Natural killer cell treated with Interleukin-12 subunit alpha and Interleukin-12 subunit beta and Interleukin-15 and Interleukin-18, amount 100 ng/mL, for 72 hours (primary cell): ENCODE measurements at places on chromosomes 7 and 10. TPM values are rescaled to one million over a fixed set of nuclear protein-coding genes. Genes with fewer than 3 reads are reported as not detected.
A peak's percentile ranks its signal among the peaks of the same experiment; 100 is the strongest.

- no peak for DNase-seq
Observed at GRCh38 chr7:108156897-108157605, 26.9 kb upstream of the LAMB4 start.

NKX1-2 gene
- not detected for total RNA-seq

DNA sequence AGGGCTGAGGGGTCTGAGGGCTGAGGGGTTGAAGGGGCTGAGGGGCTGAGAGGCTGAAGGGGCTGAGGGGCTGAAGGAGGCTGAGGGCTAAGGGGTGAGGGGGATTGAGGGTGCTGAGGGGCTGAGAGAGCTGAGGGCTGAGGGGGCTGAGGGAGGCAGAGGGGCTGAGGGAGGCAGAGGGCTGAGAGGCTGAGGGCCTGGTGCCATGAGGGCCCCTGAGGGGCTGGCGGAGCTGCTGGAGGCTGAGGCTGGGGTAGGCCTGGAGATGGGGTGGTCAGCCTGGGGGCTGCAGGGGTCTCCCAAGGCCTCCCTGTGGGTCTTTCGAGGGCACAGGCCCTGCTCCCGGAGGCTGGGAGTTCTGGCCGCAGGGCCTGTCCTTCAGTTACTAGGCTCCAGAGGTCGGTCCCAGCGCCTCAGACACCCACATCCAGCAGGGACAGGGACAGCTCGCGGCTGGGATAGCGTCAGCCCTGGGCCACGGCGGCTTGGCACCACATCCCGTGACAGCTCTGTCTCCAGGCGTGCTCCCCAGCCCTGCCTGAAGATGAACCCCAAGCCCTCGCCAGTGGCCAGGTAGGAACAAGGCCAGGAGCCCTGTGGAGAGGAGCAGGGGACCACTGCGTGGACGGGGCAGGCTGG, 16.9 kb downstream of the MYO1G start:
- DNase-seq = no peak

TFPI2 gene
- not detected for total RNA-seq

- DNase-seq = no peak
Observed at GRCh38 chr7:84536271-84536870, 341.8 kb upstream of the SEMA3A start.

GRCh38 chr7:29161231-29161630, 14.9 kb upstream of the CPVL start:
- DNase-seq = no peak

GRCh38 chr10:77799352-77799751, 127.2 kb downstream of the DLG5 start:
- no peak for DNase-seq

DNA sequence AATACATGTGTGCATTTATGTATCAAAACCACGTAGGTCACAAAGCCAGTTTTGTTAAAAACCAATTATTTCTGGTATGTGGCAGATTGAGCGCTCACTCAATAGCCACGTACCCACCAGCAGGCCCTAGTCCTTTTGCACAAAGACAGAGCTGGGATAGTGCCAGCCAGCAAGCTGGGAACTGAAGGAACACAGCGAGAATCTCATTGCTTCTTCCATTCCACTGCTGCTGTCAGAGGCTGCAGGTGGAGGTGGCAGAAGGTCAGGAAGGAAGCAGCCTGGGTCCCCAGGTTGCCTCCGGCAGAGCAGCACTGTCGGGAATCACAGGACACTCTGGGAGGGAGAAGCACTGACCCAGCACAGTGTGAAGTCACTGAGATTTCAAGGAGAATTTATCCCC, 385.5 kb upstream of the PFKP start:
- no peak for DNase-seq

GRCh38 chr7:1368682-1369571, 90.3 kb downstream of the MICALL2 start:
- DNase-seq = no peak

DNA sequence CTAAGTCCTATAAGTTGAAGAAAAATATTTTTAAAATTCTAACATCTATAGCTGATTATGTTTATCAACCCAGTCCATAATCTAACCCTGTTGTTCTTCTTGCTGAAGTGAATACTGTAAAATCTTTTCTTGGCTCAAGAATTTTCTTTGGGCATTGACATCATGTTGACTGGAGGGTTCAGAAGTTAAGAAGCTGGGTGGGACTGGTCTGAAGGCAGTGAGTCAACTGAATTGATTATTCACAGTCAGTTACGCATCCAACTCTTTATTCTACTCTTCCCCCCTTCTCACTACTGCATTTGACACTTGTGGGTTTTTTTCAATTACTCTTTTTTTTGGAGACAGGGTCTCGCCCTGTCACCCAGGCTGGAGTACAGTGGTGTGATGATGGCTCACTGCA, 31.0 kb downstream of the DENND2A start:
- no peak for DNase-seq

EIF3B gene
- 348 TPM for total RNA-seq

WEE2 gene
- total RNA-seq = not detected

GRCh38 chr10:70932392-70933196, 44.2 kb upstream of the PCBD1 start:
- DNase-seq = no peak

NUP42 gene
- total RNA-seq = 86.2 TPM

PNLIP gene
- not detected for total RNA-seq

GRCh38 chr10:79250259-79250658, 97.0 kb upstream of the PPIF start:
- no peak for DNase-seq

DNA sequence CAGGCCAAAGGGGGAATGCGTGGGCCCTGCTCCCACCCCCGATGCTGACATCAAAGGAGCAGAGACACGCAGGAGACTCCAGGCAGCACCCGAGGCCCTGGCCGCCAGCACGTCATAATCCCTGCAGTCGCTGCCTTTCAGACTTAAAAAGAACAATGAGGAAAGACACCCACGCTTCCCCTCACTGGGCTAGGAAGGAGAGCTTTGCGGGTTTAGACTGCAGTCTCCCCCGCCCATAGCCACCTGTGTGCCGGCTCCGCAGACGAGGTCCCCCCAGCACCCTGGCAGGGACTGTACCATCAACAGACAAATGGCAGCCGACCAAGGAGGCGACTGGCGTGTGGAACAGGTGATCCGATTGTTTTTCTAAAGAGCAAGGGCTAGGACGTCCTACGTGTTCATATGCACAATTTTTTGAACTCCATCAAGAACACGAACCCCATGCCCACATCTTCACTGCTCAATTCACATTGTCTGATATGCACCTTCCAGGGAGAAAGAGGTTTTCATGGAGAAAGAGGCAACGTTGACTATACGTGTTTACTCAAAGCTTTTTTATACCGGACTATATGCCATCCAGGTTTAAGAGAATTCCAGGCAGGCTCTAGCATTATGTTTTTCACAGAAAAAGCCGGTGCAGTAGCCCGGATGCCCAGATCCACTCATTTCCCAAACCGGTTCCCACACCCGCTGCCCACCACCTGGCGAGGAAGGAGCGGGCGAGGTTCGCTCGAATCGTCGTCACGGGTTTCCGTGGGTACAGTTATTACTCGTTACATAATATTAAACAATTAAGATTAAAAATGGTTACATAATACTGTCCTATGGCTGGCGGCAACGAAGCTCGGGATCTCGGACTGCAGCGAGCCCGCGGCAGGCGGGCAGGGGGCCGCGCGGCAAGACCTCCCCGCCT, 1.1 kb downstream of the GRB10 start:
- DNase-seq = no peak

- no peak for DNase-seq
Observed at GRCh38 chr10:92997620-92998019, 63.0 kb upstream of the CYP26C1 start.

- DNase-seq = no peak
Observed at GRCh38 chr7:15687546-15688278, 1.2 kb upstream of the MEOX2 start.

DNA sequence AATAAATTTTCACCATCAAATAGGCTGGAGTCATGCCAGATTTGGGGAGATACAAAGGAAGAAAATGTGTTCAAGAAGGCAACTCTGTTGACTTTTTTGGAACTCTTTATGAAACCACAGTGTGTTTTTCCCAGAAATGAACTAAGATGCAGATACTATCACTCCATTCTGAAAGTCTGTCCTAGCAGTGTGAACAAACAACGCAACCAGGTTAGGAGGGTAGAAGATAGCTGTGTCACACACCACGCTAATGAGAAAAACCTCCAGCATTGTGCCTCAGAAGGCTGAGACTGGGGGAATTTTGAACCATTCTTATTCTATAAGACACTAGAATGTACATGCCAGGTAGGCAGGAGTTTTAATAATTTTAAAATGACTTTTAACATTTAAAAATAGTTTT, 15.9 kb upstream of the ATP6V0A4 start:
- DNase-seq = no peak

CHAT gene
- total RNA-seq = not detected

DNA sequence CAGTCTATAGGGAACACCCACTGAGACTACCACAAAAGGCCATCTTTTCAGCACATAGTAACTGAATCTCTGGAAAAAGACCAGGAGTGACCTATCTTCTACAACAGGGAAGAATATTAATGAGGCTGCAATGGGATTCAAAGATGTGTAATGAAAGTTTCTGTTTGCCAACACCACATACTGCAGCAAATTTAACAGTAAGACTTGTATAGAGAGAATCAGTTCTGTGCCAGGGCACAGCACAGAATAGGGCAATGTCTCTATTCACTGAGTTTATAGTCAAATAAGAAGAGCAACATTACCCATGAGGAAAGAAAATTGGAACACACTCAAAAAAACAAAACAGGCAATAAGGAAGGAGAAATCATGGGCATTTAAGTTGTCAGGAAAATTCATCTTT, 91.4 kb upstream of the PTN start:
- DNase-seq = no peak

NSUN5 gene
- 49.7 TPM for total RNA-seq

DNA sequence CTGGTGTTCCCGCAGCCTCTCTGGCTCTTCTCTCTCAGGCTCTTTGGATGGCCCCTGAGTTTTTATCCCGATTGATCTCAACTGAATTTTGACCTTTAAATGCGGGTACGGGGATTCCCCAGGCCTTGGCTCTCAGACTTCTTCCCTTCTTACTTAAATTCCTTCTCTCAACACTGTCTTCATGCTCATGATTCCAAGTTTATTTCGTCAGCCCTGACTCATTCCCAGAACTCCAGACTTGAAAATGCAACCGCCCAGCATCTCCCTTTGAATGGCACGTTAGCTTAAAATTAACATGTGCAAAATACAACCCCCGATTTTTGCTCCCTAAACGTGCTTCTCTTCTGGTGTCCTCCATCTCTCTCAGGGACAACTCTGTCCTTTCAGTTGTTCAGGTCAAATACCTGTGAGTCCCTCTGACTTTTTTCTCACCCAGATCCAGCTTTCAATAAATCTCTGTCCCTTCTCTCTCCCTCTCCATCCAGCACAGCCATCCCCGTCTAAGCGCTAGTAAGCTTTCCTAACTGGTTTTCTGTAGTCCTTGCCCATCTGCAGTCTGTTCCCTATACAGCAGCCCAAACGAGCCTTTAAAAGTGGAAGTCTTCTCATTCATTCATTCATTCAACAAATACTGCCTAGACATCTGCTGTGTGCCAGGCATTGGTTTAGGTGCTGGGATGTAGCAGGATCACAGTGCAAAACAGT, 7.1 kb downstream of the HECW1 start:
- DNase-seq = no peak

TDRD1 gene
- total RNA-seq = not detected

IFIT1B gene
- not detected for total RNA-seq

MOGAT3 gene
- not detected for total RNA-seq

DNA sequence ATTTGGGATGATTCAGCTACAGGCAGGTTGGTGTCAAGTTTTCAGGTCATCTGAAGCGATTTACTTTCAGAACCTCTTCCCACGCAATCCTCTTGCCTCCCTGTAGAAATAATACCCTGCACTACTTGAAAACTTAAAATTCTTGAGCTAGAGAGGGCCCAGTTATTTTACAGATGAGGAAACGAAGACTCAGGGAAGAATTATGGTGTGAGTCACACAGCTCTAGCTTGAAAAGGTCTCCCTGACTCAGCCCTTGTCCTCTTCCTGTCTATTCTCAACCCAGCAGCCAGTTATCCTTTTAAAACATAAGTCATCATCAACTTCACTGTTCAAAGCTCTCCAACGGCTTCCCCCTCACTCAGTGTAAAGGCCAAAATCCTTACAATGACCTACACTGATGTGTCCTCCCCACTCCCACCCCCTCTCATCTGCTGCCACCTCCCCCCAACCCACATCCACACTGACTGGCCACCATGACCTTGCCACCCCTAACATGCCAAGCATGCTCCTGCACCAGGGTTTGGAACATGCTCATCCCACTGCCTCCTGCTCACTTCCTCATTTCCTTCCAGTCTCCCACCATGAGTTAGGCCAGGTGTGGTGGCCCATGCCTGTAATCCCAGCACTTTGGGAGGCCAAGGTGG, 3.4 kb downstream of the DNMBP start:
- DNase-seq = no peak

- DNase-seq = no peak
Observed at GRCh38 chr7:4663239-4664018, 18.7 kb upstream of the FOXK1 start.

TAS2R3 gene
- 3.3 TPM for total RNA-seq

GRCh38 chr10:49081547-49082275, 33.6 kb downstream of the VSTM4 start:
- no peak for DNase-seq

GRCh38 chr7:151423936-151424335, 14.1 kb upstream of the WDR86 start:
- no peak for DNase-seq

DNA sequence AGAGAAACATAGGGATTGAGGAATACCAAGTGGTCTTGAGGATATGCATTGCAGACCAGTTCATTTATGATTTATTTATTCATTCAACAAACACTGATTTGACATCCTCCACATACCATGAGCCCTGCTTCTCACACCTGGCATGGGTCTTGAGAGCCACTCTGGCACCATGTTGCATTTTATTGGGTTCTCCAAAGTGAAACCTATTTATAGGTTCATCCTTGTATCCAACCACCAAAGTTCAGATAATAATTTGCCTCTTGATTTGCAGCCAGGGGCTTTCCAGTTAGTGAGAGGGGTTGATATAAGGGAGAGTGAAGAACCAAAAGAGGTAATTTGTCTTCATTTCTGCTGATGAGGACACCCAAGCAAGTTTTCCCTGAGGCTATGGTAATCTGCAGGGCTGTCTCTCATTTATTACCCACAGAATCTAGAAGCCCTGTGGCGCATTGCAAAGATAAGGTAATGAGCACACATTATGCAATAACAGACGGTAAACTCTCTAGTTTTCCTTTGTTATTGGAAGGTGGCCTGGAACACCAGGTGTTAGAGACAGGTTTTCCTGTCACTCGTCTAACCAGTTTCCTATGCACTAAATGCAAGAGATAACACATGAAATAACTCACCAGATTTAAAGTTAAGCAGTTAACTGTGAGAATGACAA, 28.8 kb upstream of the ICA1 start:
- DNase-seq = no peak

DNA sequence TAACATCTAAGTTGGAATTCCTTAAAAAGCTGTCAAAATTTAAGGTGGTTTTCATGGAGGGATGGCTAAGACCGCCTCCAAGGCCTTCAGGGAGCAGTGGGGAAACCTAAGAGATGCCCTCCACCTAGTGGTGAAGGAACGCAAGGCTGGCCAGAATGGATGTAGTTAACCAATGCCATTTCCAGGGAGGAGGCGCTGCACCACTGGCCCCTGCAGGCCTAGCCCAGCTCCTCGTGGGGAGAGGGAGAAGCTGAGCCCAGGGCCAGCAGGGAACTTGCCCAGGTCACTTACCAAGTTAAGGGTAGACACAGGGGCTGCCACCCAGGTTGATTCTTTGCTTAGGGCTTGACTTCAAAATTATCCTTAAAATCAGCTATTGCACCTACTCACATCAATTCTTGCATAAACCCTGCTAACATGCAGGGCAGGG, 32.0 kb downstream of the FIGNL1 start:
- DNase-seq = peak; percentile 81
